ENCODE measurements at places on chromosomes 5 and 9.
A peak's percentile ranks its signal among the peaks of the same experiment; 100 is the strongest.

GRCh38 chr9:81902196-81902595 lies 26.0 kb upstream of the SPATA31D4 start:
- no peak for DNase-seq

DNA sequence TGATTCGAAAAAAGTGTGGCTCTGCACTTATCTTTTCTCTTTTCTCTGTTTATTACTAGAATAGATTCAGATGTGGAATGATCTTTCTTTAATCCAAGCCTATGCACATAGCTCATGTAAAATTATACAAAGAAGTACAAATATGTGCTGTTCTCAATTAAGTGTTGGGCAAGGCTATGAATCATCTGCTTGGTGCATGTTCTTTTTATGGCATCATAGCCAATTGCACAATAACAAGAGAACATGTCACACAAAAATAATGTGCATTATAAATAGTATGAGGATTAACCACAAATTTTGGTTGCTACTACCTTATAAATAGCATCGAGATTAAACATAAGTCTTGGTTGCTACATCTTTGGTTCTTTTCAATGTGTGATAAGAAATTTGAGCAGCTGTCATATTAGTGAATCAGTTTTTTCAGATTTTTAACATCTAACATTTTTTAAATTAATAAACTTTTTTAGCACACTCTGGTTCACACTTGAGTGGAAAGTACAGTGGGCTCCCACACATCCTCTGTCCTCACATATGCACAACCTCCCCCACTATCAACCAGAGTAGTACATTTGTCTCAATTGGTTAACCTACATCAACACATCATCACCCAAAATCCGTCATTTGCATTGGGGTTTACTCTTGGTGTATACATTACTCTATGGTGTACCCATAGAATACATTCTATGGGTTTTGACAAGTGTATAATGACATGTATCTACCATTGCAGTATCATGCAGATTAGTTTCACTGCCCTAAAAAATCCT lies 6.8 kb upstream of the RECK start:
- DNase-seq: no peak

- DNase-seq: no peak
Observed at GRCh38 chr9:13213337-13213736, 66.2 kb downstream of the MPDZ start.

- no peak for DNase-seq
Observed at GRCh38 chr5:135705141-135705631, 126.4 kb upstream of the CXCL14 start.

DNA sequence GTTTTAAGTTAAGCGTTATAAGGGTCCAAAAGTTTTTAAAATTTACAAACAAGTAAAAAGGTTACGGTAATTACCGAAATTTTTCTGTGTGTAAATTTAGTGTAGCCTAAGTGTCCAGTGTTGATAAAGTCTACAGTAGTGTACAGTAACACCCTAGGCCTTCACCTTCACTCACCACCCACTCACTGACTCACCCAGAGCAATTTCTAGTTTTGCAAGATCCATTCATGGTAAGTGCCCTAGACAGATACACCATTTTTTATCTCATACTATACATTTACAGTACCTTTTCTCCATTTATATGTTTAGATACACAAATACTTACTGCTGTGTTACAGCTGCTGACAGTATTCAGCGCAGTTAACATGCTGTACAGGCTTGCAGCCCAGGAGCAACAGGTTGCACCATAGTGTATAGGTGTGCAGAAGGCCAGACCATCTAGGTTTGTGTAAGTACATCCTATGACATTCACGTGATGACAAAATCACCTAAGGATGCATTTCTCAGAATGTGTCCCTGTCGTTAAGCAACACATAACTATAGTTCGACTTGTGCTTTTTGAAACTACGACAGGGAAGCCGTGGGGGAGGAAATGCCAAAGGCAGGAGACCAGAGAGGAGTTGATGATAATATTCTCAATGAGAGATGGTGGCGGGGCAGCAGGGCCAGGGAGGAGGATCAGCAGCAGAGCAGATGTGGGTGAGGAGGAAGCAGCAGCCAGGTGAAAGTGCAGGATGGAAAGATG lies 48.6 kb downstream of the PSMB7 start:
- DNase-seq: no peak

- DNase-seq: no peak
Observed at GRCh38 chr9:110126499-110126941, 81.4 kb downstream of the C9orf152 start.

DNA sequence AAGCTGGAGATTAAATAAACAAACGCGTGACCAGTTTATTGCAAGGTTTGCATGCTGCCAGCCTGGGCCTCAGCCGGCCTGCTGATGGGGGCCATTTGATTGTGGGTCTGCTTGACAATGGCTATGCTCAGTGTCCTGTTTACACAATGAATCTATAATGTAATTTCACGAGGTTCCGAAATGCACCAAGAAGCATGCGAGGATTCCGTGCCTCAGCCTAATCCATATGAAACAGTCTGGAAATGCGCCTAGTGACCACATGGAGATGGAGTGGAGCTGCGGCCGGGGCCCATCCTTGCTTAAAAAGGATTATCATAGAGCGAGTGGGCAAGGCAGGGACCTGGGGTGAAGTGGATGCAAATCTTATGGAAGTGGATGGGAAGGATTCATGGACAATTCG lies 382.4 kb downstream of the CDK5RAP2 start:
- DNase-seq: no peak

GRCh38 chr5:64486163-64486562 lies 19.7 kb upstream of the RGS7BP start:
- DNase-seq: no peak

DNA sequence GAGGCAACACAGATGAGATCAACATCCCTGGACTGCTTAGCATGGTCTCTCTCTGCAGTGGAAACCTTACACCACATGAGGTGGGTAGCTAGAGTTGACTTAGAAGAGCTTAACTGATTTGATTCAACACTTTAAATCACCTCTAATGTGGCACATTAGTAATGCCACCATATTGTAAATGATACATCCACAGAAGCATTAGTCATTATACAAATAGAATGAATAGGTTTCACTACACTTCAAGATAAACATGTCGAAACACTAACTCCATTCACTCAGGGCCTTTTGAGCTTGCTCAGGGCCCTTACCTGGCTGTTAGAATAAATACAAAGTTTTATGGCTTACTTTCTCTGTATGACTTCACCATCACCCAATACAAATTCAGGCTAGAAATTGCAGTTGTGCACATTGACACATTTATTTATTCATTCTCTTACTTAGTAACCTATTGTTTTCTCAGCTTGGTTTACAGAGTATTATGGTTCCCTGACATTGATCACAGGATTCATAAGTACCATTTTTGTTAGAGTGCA lies 9.3 kb upstream of the SMAD5 start:
- no peak for DNase-seq

DNA sequence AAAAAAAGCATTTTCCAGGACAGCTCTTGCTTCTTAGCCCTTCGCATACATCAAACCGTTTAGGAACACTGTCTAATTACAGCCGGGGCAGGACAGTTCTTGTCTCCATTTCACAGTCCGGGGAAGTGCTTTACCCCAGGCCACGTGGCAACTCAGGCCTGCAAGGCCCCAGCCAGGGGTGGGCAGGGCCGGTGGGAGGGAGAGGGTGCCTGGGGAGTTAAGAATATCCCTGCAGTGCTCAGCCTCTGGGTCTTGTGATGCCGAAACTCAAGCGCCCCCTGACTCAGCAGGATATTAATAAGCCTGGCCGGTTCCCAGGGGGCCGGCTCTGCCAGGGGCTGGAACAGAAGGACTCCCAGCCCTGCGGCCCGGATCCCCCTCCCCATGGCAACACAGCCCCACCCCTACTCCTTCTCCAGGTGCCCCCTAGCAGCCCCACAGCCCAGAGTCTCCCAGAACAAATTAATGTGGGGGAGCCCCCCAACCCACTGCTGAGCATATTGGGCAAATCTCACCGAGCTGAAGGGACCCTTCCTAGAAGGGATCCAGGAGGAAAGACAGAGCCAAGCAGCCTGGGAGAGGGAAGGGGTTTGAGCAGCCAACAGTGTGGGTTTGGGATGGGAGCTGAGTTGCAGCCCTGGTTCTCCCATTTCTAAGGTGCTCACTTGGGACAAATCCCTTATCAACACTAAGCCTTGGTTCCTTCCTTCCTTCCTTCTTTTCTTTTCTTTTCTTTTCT lies 45.3 kb downstream of the PLPP7 start:
- DNase-seq: no peak

GRCh38 chr9:112312139-112312538 lies 21.3 kb downstream of the PTBP3 start:
- DNase-seq: no peak

GRCh38 chr5:175025077-175025476 lies 300.7 kb downstream of the MSX2 start:
- no peak for DNase-seq

DNA sequence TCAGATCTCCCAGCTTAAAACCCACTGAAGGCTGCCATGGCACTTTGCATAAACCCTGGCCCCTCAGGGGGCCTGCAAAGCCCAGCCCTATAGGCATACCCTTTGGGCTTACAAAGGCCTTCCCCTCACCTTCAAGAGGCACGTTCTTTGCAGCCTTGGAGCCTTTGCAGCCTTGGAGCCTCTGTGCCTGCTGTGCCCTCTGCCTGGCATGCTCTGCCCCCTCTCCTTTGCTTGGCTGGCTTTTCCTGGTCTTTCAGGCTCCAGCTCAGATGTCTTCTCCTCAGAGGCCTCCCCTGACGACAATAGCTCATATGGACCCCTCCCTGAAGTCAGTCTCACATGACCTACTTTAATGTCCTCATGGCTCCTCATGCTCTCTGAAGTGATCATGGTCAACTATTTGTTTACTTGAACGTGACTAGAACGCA lies 60.3 kb downstream of the CXXC5 start:
- no peak for DNase-seq

DNA sequence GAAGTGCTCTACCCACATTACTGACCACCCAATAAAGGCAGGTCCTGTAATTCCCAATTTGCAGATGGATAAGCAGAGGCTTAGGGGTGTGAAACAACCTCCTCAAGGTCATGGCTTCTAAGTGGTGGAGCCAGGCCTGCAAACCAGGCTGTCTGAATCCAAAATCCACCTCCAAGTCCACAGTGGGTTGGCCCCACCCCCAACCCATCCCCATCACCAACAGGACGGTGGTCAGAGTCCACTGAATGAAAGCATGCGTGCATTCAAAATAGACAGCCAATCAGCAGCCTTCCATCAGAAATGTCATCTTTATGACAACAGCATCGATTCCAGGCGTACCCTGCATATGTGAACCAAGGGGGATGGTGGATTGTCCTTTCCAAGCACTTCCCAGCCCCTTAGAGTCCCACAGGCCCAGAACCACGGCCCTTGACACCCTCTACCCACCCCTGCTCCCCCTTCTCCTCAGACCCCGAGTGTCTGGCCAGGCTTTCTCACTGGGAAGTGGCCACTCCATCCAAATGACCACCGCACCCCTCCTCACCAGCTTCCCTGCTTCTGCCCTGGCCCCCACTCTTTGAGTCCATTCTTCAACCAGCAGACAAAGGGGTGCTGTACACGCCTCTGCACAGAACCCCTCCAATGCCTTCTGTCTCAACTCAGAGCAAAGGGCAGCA lies 133.1 kb downstream of the KCNIP1 start:
- DNase-seq: no peak

GRCh38 chr5:32135086-32135485 lies 39.0 kb downstream of the GOLPH3 start:
- no peak for DNase-seq

- no peak for DNase-seq
Observed at GRCh38 chr5:115838885-115839518, 2.4 kb downstream of the ATG12 start.

GRCh38 chr5:175823731-175824525 lies 47.5 kb upstream of the CPLX2 start:
- DNase-seq: no peak

GRCh38 chr5:62460578-62460983 lies 48.0 kb downstream of the IPO11 start:
- no peak for DNase-seq

- no peak for DNase-seq
Observed at GRCh38 chr5:105238561-105238960, 1676.0 kb upstream of the NUDT12 start.

DNA sequence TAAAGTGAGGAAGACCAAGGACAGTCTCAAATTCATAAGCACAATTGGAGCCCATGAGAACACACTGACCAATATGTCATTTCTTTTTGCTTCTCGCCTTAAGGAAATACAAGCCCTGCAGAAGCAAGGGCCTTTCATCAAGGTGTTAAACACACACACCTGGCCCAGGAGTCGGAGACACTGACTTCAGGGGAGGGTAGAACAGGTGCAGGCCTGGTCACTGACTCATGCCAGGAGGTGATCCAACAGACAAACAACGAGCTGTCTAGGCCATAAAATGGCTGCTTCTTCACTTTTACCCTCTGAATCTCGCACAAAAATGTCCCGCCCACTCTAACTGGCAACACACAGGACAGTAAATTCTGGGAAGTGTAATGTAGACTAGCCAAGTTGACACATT lies 62.7 kb downstream of the RGMB start:
- no peak for DNase-seq

- no peak for DNase-seq
Observed at GRCh38 chr5:61431923-61432620, 100.0 kb downstream of the ZSWIM6 start.

DNA sequence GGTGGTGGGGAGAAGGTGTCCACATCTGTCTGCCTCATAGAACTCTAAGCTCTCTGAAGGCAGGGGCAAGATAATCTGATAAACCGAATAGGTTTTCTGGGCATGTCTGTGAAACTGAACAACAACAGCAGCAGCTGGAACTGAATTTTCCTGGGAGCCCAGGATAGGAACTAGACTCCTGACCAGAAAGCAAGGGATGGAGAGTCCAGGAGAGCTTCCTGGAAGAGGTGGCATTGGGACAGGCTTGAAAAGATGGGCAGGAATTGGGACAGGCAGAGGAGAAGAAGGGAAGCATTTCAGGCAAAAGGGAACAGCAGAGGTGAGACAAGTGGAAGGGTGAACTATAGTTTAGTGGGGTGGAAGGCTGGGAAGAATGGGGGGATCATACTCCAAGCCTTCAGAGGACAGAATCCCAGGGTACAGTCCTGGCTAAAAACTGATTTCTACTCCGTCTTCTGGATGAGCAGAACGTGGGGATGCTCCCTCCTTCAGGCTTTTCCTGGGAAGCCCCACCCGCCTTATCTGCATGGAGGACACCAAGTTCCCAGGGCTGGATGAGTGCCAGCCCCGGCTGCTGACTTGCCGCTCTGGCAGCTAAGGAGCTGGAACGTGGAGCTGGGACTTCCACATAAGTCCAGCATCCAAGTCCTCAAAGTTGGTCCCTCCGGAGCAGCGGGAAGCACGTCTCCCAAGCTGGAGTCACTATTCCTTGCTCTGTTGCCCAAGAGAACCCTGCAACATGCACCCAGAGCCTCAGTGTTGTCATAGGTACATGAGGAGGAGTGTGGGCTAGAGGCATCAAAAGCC lies 13.9 kb upstream of the KIF12 start:
- DNase-seq: peak; percentile 97

GRCh38 chr9:19598722-19599121 lies 189.9 kb downstream of the ACER2 start:
- no peak for DNase-seq

- DNase-seq: no peak
Observed at GRCh38 chr5:107072967-107073366, 597.8 kb downstream of the EFNA5 start.
